Activated CD4-positive, alpha-beta T cell treated with anti-CD3 and anti-CD28 coated beads for 48 hours (primary cell): ENCODE measurements at places on chromosomes 13 and 19.
A peak's percentile ranks its signal among the peaks of the same experiment; 100 is the strongest.

DNA sequence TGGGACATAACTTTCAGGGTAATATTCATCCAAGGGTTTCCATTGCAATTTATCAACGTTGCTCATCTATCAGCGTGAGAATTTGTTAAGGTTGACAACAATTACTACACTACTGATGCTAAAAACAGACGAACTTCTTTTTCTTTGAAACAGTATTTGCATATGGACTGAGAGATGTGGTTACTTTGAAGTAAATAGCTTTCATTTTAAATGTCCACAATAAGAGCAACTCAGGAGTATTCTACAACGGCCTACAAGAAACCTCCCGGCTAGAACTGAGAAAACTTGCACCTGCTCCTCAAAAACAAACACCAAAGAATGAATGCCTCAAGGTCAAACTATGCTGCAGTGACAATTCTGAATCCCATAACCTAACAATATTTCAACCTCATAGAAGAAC, 238.4 kb downstream of the IRS2 start:
- DNase-seq: no peak

DNA sequence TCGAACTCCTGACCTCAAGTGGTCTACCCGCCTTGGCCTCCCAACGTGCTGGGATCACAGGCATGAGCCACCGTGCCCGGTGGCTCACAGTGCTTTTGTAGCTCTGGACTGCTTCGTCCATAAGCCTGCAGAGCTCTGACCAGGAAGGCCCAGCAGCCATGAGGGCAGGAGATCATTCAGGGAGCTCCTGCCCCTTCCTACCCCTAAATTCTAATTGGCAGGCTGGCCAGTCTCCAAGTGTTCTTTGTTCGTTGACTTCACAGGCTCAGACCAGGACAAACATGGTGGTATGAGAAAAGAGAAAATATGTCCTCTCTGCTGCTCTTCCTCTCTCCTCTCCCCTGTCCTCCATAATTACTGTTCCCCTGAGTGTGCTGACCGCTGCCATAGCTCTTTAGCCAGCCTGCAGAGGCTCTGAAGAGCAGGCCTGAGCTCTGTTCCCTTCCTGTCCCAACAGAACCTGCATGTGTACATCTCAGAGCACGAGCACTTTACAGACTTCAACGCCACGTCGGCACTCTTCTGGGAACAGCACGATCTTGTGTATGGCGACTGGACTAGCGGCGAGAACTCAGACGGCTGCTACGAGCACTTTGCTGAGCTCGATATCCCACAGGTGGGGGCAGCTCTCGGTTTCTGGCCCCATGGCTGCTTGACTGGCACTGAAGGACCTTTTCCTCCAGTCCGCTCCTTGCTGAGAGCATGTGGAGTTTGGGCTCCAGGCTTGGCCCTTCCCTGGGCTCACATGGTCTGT, 19.0 kb downstream of the CLPTM1 start:
- no peak for DNase-seq

DNA sequence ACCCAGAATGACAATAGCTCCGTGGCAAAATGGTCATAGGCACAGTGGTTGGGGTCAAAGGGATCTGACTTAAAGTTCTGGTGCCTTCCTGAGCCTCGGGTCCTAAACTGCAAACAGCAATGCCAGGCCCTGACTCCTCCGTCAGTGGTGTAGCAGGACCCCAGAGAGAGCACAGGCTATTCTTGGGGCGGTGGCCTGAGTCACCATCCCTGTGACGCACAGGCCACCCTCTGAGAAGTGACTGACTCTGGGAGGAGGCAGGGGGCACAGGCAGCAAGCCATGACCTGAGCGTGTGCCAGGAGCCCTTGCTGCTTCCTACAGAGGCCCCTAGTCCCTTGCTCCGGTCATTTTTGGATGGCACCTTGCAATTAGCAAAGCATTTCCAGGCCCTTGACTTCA, 18.7 kb downstream of the PLVAP start:
- no peak for DNase-seq

- no peak for DNase-seq
These were observed 6.7 kb upstream of the ZNF548 start for GRCh38 chr19:57382806-57383488.

DNA sequence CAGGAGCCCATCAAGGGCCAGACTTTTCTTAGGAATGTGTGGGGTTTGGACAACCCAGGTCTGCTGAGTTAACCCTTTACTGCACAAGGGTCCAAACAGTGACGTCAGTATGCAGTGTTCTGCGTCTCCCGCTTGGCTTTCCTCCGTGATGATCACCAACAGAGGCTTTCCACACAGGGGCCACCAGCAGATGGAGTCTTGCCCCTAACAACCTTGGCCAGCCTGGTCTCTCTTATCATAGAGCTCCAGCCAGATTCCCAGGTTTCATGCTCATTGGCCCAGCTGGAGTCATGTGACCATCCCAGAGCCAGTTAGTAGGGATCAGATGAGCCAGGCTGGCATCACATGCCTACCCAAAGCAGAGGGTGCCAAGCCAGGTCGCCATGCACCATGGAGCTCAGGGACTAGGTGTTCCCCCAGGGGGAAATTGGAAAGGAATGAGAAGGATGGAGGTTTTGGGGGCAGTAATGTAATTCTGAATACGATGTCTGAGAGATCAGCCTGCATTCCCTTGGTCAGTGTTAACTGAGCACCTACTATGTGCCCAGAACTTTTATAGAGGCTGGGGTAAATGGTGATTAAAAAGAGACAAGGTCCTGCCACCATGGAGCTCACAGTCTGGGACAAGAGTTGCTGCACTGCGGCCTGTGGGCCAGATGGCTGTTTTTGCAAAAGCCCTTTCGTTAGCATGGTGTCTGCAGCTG, 61.2 kb downstream of the MYH14 start:
- DNase-seq: no peak

DNA sequence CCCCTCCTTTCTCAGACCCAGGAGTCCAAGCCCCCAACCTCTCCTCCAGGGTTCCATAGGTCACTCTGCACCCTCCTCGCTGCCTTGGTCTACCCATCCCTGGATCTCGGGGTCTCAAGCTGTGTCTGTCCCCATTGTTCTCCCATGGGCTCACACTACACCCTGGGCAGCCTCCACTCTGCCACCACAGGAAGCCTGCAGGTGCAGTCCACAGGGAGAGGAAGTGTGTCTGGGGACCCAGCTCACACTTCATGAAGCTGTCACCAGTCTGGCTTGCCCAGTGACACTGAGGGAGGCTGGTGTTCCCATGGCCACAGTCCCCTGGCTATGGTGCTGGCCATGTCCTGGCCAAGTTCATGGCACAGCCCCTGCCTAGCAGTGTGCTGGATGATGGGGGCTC, 5.3 kb downstream of the NECTIN2 start:
- DNase-seq: no peak

GRCh38 chr19:38658462-38659306, 11.2 kb downstream of the ACTN4 start:
- no peak for DNase-seq

GRCh38 chr19:2221250-2221831, 14.8 kb downstream of the PLEKHJ1 start:
- DNase-seq: no peak

- DNase-seq: no peak
These were observed 9.8 kb downstream of the FUT6 start for GRCh38 chr19:5829567-5830310.

- no peak for DNase-seq
These were observed 15.2 kb upstream of the ZNF543 start for GRCh38 chr19:57305056-57305455.

GRCh38 chr13:26749285-26749684, 11.3 kb downstream of the GPR12 start:
- no peak for DNase-seq

- DNase-seq: no peak
These were observed 3.6 kb downstream of the TLE2 start for GRCh38 chr19:3025549-3025886.

GRCh38 chr13:76878043-76878442, 8.2 kb downstream of the KCTD12 start:
- DNase-seq: no peak

GRCh38 chr19:51137792-51138425, 4.2 kb upstream of the SIGLEC7 start:
- no peak for DNase-seq

DNA sequence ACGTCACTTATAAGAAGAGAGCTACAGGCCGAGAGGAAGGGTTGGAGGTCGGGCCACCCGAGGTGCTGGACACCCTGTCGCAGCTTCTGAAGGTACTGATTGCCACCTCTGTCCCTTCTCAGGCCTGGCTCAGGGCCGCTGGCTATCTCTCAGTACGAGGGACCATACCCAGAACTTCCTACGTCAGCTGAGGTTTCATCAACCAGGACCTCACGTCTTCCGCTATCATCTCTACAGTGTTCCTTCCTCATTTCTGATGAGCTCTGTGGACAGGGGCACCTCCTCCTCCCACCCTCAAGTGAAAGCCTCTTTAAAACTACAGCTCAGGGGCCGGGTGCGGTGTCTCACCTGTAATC, 58.2 kb upstream of the USE1 start:
- no peak for DNase-seq

DNA sequence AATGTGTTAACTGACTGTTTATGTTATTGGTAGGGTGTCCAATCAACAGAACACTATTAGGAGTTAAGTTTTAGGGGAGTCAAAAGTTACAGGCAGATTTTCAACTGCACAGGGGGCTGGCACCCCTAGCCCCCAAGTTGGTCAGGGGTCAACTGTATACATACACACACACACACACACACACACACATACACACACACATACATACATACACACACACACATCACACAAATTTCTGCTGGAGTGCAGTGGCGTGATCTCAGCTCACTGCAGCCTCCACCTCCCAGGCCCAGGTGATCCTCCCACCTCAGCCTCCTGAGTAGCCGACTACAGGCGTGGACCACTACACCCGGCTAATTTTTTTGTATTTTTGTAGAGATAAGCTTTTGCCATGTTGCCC, 10.2 kb downstream of the LRRC4B start:
- no peak for DNase-seq

DNA sequence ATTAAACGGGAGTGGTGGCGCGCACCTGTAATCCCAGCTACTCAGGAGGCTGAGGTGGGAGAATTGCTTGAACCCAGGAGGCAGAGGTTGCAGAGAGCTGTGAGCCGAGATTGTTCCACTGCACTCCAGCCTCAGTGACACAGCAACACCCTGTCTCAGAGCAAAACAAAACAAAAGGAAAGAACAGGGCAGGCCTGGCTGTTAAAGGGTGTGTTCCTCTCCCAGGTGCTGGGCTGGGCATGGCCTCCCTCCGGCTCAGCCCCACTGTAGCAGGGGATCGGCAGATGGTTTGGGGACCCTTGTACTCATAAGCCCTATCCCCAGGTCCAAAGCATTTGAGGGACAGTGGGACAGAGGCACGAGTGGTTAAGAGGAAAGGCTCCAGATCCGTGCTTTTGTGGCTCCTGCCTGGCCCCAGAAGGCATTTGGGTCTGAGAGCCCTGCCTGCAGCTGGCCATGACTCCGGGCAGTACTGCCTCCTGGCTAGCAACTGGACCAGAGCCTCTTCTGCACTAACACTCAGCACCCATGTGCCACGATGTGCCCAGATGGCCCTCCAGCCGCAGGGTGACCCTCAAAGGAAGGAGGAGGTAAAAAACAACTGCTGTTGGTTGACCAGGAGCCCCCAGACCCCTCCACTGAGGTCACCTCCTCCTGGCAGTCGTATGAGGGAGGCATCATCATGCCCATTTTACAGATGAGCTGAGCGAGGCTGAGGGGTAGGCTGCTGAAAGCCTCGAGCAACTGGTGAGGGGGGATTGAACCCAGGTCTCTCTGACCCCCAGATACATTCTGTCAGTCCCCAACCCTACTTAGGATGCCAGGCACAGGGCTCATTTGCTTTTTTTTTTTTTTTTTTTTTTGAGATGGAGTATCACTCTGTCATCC, 10.0 kb downstream of the RFX1 start:
- DNase-seq: no peak

DNA sequence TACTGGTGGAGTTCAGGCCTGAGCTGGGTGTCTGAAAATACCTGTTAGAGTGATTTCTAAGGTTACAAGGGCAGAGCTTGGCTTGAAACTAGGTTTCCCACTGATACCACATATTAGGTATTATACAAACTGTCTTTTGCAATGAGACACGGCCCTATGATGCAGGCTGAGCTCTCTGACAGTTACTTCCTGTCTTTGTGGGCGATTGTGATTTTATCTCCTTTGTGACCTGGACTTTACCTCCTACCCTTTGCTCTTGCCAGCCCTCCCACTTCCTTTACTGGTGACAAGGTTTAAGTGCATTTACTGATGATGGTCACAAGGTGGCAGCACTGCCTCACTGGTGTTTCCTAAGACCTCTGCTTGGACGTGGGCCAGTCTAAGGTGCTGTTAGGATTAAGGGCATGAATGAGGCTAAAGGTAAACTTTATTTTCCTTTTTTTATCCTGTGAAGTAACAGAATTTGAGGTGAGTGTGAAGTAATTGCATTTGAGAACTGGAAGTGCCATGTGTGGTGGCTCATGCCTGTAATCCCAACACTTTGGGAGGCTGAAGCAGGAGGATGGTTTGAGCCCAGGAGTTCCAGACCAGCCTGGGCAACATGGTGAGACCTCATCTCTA, 7.7 kb upstream of the CXCL17 start:
- peak; percentile 81 for DNase-seq

DNA sequence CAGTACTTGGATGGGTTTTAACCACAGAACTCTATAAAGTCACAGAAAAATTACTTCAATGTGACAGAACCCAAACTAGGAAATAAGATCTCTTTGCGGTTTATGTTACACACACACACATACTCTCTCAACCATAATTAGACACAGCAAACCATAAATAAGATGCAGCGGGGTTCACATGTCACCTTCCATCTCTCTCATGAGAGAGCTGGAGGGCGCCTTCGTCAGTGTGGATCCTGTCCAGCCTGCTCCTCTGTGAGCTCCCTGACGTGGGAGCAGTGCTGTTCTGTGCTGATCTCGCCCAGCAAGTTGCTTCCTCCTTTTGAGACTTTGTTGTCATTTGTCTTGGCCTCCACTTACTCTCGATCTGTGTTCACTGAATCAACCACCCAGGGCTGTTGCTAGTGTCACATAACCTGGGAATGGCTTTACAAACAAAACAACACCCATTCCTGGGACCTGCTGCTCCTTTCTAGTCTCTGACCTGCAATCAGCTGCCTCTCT, 204.9 kb upstream of the KL start:
- peak; percentile 11 for DNase-seq

DNA sequence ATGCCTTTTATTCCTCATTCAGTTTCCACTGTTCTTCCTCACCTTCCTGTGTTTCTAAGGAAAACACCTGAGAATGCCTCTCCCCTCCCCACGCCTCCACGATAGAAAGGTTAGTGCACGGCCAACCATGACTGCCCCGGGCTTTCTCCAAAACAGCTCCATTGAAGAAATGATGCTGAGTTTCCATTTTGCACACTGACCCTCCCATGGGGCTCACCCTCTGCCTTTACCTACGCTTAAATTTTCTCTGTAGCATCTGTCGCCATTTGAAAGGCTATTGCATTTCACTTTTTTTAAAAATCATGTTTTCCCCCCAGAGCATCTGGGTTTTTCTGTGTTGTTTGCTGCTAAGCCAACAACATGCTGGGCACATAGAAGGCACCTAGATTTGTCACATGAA, 48.2 kb downstream of the ABCC4 start:
- no peak for DNase-seq

GRCh38 chr13:41533266-41534052, 76.1 kb downstream of the RGCC start:
- DNase-seq: no peak
